ENCODE measurements at places on chromosomes 1 and 21. TPM values are rescaled to one million over a fixed set of nuclear protein-coding genes. Genes with fewer than 3 reads are reported as not detected.

Gene ADAMTSL4
- not detected for total RNA-seq

Gene SAMD13
- total RNA-seq: 3.9 TPM

Gene NTRK1
- not detected for total RNA-seq

Gene MYOM3
- not detected for total RNA-seq

Gene ANGPTL1
- total RNA-seq: 1.2 TPM

Gene KDF1
- not detected for total RNA-seq

Gene SNRNP40
- total RNA-seq: 267 TPM
